ENCODE measurements at places on chromosomes 12 and 14. TPM values are rescaled to one million over a fixed set of nuclear protein-coding genes. Genes with fewer than 3 reads are reported as not detected.

DNA sequence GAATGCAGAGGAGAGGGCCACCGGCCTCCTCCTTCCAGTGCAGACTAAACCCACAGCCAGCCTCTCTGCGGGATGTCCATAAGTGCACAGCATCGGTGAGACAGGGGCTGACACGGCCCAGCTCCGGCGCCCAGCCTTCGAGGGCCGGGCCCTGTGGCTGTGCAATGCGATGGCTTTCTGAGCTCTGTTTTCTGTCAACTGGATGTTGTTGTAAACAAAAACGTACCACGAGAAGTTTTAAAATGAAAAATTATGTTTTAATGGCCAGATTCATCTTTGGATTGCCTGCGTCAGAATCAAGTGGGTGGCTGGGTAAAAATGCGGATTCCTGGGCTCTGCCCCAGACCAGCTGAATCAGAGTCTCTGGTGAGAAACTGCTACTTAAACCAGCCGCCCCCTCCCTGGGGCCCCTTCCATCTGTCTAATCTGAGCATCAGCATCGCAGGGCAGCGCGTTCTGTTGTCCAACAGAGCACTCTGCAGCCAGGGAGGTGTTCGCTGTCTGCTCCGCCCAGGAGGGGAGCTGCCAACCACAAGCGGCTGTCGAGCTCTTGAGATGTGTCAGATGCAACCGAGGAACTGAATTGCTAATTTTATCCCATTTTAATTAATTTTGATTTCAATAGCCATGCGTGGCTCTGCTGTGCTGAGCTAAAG lies 133.4 kb downstream of the RFLNA start:
- DNase-seq: peak; percentile 80
- no peaks in the 10 kb centered on the region for H3K4me1 ChIP-seq
- no peaks in the 10 kb centered on the region for H3K27me3 ChIP-seq
- H3K27ac ChIP-seq: peak overlapping the region; percentile 74
- peaks cover 30% of the 10 kb centered on the region for H3K36me3 ChIP-seq

- H3K27me3 ChIP-seq: no peaks in the 10 kb centered on the region
- H3K4me1 ChIP-seq: no peaks in the 10 kb centered on the region
- no peak overlapping the region for H3K27ac ChIP-seq
- DNase-seq: no peak
- H3K36me3 ChIP-seq: peaks cover 82% of the 10 kb centered on the region
- H3K4me3 ChIP-seq: no peak overlapping the region
Observed at GRCh38 chr12:131728720-131729119, 17.8 kb downstream of the SFSWAP start.

- peak overlapping the region; percentile 37 for H3K4me3 ChIP-seq
- no peaks in the 10 kb centered on the region for H3K27me3 ChIP-seq
- peak overlapping the region; percentile 94 for H3K27ac ChIP-seq
- H3K4me1 ChIP-seq: no peaks in the 10 kb centered on the region
- peak; percentile 79 for DNase-seq
- H3K36me3 ChIP-seq: no peaks in the 10 kb centered on the region
Observed at GRCh38 chr14:76953311-76953945, 75.1 kb downstream of the IRF2BPL start.

DNA sequence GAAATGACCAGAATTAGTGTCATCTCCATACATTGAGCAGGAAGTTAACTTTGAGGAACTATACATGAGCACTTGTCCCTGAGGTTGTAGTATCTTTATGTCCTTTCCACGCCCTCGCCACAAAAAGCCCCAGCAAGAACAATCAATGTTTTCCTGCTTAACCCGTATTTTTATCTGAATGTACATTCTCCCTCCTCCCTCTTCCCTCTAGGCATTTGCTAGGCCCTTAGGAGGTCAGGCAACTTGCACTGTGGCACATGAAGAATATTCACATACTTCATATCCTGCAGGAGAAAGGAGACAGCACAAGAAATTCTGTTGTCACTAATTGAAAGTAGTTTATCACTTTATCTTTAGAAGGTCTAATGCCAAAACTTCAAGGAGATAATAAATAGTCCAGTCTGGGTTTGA lies 18.1 kb upstream of the DUSP6 start:
- no peaks in the 10 kb centered on the region for H3K27me3 ChIP-seq
- DNase-seq: no peak
- peaks cover 25% of the 10 kb centered on the region for H3K4me1 ChIP-seq
- no peak overlapping the region for H3K4me3 ChIP-seq

DNA sequence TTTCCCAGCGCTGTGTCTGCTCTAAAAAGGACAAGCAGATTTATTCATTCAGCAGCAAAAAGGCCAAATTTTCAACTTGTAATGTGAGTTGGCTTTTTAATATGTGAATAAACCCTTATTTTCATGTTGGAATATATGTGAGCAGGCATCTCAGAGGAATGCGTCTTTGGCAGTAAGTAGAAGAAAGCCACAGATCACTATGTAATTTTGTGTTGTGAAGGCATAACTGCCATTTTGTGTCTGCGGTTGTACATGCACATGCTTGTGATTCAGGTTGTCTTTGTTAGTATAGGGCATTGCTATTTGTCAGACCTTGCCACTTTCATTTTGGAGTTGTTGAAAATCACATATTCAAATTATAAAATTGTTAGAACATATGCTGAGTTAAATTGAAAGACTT lies 398.8 kb upstream of the RGS6 start:
- H3K36me3 ChIP-seq: no peaks in the 10 kb centered on the region
- no peak overlapping the region for H3K4me3 ChIP-seq
- no peak for DNase-seq
- H3K4me1 ChIP-seq: no peaks in the 10 kb centered on the region

DTX1 gene
- 1.2 TPM for total RNA-seq

RHNO1 gene
- 6.2 TPM for total RNA-seq

ARHGDIB gene
- 69.5 TPM for total RNA-seq
